ENCODE measurements at places on chromosomes 11 and 22.

- no peak for DNase-seq
Measured at GRCh38 chr11:29634744-29635143, 382.1 kb downstream of the KCNA4 start.

DNA sequence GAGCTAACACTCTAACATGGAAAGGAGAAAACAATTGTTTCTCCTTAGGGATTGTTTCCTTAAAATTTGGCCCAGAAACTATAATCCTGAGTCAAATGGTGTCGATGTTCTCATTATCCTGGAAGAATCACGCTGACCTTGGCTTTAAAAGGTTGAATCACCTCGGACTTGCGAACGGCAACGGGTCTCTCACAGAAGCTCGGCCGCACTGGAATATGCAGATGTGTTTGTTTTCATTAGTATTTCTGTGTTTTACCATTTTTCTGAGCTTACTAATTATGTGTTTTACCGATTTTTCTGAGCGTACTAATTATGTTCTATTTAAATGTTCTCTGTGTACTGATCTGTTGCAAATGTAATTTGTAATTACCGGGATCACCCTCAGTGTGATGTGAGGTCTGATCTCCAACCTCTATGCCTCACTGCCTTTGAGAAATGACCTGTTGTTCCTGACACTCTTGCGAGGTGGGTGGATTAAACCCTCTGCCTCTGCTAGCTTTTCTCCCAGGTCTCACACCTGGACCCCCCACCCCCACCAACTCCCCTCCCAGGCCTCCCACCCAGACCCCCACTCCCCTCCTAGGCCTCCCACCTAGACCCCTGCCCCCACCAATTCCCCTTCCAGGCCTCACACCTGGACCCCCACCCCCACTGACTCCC lies 38.3 kb upstream of the BRSK2 start:
- no peak for DNase-seq

DNA sequence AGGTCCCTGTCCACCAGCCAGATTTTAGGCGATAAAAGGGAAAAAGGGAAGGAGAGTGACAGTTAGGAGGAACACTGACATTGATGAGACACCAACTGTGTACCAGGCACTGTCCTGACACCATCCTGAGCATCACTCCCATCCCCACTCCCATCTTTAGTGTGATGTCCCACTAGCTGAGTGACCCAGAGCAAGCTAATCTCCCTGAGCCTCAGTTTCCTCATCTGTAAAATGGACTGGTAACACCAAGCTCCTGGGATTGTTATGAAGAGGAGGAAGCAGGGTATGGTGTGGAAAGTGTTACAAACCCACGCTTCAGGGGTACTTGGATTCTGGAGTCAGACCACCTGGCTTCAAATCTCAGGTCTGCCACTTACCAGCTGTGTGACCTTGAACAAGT lies 8.5 kb upstream of the P2RY6 start:
- DNase-seq, result no peak

- DNase-seq, result no peak
Measured at GRCh38 chr11:5941951-5942350, at the start of gene OR56A3. Gene OR56A3 (plus strand): TSS chr11:5942251. CDS start chr11:5947347, 5,096 bp downstream.

DNA sequence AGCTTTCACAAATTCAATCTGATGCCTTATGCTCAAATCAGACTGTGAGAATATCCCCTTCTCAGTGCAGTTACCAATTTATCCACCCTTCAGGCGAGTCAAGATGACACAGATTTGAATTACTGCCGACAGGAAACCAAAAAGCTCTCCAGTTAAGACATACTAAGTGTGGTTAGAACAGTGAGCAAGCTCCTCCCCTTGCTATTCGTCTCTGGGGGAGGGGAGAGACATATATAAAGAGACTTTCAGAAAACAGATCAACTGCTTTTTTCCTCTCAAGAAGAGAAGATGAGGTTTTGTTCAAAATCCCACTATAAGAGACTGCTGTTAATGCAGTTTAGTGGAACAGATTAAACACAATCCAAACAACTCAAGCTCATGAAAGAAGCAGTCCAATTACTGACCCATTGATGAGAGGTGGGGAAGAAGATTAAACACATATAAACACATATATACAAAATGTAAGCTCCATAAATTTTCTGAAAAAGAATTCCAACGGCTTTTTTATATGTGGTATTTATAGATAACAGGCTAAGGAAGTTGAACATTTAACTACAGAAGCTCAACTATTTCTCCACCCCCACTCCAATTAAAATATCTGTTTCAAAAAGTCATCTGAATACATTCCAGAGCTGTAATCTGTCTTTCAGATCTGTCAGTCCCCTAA lies 102.7 kb downstream of the MRTFA start:
- DNase-seq, result peak; percentile 87
